Stimulated activated CD4-positive, alpha-beta T cell treated with anti-CD3 and anti-CD28 coated beads, Interleukin-2, amount 100 ng/mL, for 48 hours (primary cell): ENCODE measurements at places on chromosomes 12 and 14.

- DNase-seq, result no peak
Observed at GRCh38 chr12:116037941-116038837, 239.3 kb downstream of the MED13L start.

GRCh38 chr14:50417853-50418252, 21.2 kb upstream of the CDKL1 start:
- DNase-seq, result no peak

DNA sequence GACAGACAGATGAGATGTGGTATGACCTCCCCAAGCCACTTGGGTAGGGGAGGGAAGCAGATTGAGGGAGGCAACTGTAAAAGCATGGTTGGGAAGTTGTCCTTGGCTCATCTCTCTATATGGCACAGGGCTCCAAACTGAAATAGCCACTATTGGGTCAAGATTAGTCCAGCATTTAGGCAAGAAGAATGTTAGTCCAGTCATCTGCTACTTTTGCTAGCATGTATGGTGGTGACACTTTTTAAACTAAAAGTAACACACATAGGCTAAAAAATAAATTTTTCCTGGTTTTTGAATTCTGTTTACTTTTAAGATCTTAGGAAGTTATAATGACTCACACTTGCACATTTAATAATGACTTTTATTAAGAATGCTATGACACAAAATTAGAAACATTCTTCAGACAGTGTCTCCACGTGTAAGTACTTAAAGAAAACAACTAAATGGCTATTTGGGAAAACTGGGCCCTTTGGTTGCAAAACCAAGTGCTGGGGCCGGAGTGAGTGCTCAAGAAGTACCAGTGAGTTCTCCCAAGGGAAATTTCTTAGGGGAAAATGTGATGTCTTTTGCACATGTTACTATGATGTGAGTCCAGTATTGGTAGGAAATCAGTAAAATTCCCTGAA, 179.1 kb upstream of the HIF1A start:
- no peak for DNase-seq

DNA sequence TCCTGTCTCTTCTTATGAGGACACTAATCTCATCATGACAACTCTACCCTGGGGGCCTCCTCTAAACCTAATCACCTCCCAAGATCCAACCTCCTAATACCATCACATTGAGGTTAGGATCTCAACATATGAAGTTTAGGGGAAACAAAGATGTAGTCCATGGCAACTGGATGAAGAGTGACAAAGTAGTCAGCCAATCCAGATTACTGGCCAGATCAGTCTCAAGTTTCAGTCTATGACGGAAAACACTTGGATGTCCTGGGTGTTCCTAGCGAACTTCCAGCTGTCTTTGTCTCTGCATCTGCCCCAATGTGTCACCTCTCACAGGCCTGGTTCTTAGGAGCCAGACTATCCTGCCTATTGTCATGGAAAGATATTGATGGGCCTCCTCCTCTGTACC, 630.8 kb downstream of the AACS start:
- DNase-seq, result no peak

DNA sequence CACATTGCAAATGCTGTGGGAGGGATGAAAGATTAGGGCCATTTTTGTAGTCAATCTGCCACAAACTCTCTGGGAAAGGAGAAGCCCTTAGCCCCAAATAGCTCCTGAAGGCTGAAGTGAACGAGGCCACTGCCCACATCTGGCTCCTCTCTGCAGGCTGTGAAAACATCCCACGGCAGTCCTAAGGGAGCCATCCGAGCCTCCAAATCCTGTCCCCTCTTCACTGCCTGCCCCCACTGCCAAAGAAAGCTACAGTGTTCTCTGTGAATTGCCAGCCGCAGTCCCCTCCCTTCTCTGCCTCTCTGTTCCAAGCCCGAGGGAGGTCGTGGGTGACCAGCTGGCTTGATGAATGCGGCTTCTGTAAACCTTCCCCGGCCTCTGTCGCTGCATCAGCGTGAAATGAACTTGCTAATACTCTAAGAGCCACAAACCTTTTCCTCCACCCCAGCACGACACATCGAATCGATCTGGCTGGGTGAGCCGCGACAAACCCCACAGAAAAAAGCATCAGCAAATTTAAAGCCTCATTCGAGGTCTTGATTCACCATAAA, 180.7 kb upstream of the NRXN3 start:
- no peak for DNase-seq

- DNase-seq, result no peak
Observed at GRCh38 chr12:69553628-69554248, 31.5 kb upstream of the CCT2 start.

GRCh38 chr12:87413784-87414183, 615.4 kb downstream of the C12orf50 start:
- DNase-seq, result no peak

- DNase-seq, result no peak
Observed at GRCh38 chr12:53985994-53986685, 1.2 kb downstream of the HOXC10 start.

GRCh38 chr12:131096681-131097181, 143.0 kb downstream of the ADGRD1 start:
- no peak for DNase-seq

GRCh38 chr14:28130610-28131284, 635.8 kb upstream of the FOXG1 start:
- DNase-seq, result no peak

- DNase-seq, result no peak
Observed at GRCh38 chr12:541676-542324, 82.1 kb downstream of the B4GALNT3 start.

DNA sequence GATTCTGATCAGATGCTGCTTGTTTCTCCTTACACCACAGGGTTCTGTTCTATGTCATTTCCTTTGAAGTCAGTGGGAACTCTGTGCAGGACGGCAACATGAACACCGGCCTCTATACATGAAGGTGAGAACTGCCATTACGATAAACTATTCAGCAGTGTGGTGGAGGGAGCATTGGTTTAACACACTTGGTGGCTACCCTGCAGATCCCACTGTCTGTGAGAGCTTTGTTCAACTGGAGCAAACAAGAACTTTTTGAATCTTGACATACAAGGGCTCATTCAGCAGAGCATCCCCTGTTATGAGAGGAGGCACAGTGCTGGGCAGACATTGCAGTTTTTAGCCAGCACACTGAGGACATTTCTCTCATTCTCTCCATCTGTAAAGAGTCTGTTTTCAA, 10.7 kb upstream of the FRS2 start:
- no peak for DNase-seq

- DNase-seq, result no peak
Observed at GRCh38 chr12:70456953-70457352, 90.9 kb downstream of the KCNMB4 start.

- DNase-seq, result no peak
Observed at GRCh38 chr14:70731447-70732239, 77.7 kb downstream of the MAP3K9 start.

DNA sequence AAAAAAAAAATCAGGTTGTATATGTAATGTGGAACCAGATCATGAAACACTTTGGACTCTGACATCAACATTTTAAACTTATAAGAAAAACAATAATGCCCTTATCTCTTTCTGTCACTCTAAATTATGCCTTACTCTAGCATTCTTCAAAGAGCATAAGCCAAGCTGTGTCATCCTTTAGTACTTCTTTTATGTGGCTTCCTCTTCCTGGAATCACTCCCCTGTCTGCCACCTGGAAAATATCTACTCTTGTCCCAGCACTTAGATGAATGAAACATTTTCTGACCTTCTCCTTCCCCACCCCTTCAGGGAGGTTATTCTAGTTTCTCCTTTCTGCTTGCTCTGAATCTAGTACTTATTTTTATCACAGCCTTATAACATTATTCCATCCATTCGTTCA, 101.2 kb downstream of the CNTN1 start:
- DNase-seq, result no peak

GRCh38 chr14:54857830-54858269, 44.8 kb downstream of the GCH1 start:
- DNase-seq, result no peak
